Cerebellar cortex (tissue), 1 donor: ENCODE measurements at places on chromosomes 1 and 21.
A peak's percentile ranks its signal among the peaks of the same experiment; 100 is the strongest.

DNA sequence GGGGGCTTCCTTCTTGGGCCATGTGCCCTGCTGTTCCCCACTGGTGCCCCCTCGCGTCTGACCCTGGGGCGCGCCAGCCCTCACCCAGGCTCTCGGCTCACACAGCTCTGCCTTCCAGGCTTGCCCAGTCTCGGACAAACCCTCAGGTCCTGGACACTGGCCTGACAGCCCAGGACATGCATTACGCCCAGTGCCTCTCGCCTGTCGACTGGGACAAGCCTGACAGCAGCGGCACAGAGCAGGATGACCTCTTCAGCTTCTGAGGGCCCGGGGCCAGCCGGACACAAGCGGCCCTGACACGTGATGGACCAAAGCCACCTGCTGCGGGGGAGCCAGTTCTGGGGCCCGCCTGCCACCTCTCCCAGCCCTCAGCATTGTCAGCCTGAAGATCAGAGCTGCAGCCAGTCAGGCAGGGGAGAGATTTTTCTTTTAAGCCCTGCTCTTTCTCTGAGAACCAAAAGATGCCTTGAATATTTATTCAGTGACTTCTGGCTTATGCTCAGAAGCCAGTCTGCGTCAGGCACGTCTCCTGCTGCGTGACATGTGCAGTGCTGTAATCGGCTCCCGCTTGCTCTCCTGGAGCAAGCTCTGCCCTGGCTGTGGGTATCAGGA, 23.4 kb downstream of the LDLRAP1 start:
- peak; percentile 94 for DNase-seq

- DNase-seq: peak; percentile 58
Measured at GRCh38 chr1:110675060-110675791, 486 bp upstream of the KCNA3 start.

GRCh38 chr1:6269720-6270400, 9.0 kb upstream of the GPR153 start:
- DNase-seq: no peak

DNA sequence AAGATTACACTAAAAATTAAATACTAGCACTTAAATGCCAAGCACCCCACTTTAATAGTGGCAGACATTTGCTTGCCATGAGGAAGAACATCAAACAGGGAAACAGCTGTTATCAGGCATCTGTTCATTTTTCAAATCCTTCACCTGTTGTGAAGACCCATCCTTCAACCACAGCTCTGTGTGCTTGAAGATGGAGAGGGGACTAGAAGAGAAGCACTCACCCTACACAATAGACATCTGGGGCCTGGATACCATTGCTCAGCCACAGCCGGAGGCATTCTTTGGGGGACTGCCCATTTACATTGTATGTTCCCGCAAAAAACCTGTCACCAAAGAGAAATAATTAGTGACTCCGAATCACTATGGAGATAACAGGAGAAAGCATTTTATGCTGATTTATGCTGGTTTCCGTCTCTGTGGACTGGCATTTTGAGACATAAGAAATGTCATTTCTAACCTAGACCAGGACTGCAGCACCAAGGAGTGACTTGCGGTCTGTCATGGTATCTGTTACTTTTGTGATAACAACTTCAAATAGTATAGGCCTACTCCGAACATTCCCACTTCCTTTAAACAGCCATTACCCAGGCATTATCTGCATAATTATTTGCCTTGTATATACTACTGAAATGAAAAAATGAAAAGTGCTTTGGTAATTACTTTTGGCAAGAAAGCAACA, 28.8 kb upstream of the MTF1 start:
- DNase-seq: no peak

- DNase-seq: no peak
Measured at GRCh38 chr1:42679364-42679983, 2.7 kb upstream of the YBX1 start.

GRCh38 chr1:31595836-31596736, 19.8 kb downstream of the TINAGL1 start:
- no peak for DNase-seq

DNA sequence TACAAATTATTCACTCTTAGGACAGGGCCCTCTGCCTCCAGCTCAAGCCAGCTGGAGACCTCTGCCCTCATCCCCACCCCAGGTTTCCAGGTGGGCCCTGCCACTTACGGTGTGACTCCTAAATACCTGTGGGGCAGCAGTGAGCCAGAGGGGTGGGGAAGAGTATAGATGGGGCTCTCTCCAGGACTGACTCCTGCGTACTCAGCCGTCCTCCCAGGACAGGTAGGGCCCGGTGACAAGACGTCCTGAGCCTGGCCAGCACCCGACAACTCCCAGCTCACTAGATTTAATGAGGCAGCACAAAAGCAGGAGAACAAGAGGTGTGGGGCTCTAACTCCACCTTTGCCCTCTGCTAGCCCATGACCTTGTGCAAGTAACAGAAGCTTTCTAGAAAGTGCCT, 16.8 kb downstream of the GNG12 start:
- DNase-seq: no peak

DNA sequence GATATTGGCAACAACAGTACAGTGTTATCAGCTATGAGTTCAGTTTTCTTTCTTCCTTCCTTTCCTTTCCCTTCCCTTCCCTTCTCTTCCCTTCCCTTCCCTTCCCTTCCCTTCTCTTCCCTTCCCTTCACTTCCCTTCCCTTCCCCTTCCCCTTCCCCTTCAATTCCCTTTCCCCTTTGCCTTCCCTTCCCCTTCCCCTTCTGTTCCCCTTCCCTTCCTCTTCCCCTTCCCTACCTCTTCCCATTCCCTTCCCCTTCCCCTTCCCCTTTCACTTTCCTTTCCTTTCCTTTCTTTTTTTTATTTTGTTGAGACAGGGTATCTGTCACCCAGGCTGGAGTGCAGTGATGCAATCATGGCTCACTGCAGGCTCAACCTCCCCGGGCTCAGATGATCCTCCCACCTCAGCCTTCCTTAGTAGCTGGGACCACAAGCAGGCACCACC, 72.3 kb upstream of the CAPZB start:
- no peak for DNase-seq

GRCh38 chr21:36466061-36466511, 13.8 kb downstream of the CLDN14 start:
- DNase-seq: no peak

DNA sequence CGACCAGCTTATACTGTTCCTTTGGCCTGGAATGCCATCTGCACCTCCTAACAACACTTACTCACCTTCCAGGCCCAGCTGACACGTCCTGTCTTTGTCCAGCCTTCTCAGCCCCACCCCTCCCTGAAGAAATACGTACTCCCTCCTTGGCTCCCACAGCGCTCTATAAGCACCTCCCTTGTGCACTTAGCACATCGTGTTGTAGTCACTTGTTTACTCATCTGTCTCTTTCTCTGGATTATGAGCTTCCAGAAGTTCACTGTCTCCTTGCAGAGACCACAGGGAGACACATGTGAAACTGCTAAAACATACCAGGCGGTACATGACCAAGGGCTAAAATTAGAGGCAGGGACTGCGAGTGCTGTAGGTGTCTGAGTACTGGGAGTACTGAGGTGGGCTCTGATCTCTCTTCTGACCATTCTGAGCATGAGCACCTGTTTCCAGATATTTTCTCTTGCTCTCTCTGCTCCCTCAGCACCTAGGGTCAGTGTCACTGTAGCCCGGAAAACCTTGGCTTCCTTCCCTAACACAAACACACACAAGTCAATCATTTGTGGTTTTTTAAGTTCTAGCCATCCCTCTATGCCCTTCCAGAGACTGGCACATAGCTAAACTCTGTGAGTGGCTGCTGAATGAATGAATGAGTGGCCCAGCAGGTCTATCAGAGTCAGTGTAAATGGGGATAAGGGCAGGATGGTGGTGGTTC, 5.1 kb downstream of the DCST1 start:
- no peak for DNase-seq

DNA sequence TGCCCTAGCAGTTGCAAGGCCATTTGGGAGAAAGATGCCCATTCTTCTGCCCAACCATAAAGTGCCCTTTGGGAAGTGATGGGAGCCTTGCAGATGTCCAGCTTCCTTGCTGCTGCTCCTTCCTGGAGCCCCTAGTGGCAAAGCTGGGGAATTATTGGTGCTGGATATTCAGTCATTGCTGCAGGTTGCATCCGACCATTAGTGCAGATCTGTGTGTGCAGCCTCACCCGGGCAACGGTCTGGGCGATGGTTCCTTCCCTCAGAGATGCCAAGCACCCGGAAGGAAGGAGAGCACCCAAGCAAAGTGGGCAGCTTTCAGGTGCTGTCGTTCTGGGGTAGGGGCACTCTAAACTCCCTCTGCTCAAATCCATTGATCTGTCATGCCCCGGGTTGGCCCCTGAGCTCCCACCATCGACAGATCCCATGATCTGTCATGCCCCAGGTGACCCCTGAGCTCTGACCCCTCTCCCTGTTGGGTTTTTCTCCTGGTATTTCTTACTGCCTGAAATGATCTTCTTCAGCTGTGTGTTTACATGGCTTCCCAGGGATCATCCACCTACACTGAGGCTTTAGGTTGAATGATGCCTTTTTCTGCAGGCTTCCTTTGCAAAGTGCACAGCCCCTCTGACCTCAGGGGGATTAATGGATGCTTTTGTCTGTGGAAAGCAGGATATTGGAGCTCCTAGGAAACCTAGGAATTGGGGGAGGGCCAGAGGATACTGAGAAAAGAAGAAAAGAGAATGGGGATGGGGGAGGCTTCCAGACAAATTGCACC, 467.5 kb downstream of the PTPRU start:
- peak; percentile 38 for DNase-seq

DNA sequence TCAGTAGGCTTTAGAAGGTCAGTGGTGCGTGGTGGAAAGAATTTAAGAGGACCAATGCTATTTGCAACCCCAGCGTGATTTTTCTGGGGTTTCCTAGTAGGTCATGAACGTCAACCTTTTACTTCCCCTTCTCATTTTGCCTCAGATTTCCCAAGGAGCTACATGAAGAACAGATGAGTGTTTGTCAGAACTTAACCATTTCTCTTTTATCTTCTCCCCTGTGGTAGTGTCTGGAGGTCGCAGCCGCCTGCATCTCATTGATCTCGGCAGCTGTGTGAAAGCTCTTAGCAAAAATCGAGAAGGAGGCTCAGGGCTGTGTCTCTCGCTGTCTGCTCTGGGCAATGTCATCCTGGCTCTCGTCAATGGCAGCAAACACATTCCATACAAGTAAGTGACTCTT, 491.1 kb downstream of the KIF26B start:
- no peak for DNase-seq

- no peak for DNase-seq
Measured at GRCh38 chr1:89698020-89698560, 65.2 kb downstream of the LRRC8C start.

GRCh38 chr1:5688081-5689077, 303.8 kb downstream of the NPHP4 start:
- no peak for DNase-seq

DNA sequence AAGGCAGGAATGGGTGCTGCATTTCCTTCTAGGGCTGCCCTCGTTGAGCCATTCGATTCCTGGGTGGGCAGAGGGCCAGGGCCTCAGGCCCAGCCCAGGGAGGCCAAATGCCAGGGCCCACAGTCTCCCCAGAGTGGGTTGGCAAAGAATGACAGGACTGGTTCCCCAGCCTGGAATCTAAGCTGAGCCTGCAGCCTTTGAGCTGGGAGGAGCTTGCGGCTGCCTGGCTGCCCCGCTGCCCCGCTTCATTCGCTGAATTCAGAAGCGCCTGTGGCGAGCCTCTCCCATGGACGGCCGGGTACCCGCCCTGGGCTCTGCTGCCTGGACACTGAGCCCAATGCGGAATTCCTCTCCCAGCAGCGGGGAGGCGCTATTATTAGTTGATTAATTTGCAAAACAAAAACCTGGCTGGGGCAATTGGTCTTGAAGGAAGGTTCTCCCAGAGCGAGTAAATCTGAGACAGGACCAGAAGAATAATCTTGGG, 32.3 kb upstream of the TARDBP start:
- peak; percentile 75 for DNase-seq

- DNase-seq: no peak
Measured at GRCh38 chr1:29082519-29082918, 41.2 kb downstream of the TMEM200B start.

- DNase-seq: no peak
Measured at GRCh38 chr1:9320520-9321479, 28.1 kb downstream of the SPSB1 start.

- no peak for DNase-seq
Measured at GRCh38 chr1:235996048-235996785, 68.7 kb downstream of the NID1 start.

- DNase-seq: peak; percentile 93
Measured at GRCh38 chr1:41618066-41618825, 133.8 kb upstream of the EDN2 start.
